Occipital lobe (tissue), 3 donors: ENCODE measurements at places on chromosomes 13 and 19. TPM values are rescaled to one million over a fixed set of nuclear protein-coding genes. Genes with fewer than 3 reads are reported as not detected.
A peak's percentile ranks its signal among the peaks of the same experiment; 100 is the strongest.

SHANK1 gene
- total RNA-seq: 15.9 TPM

- no peak for DNase-seq
Observed at GRCh38 chr13:106573284-106573846, 5.4 kb upstream of the ARGLU1 start.

DNA sequence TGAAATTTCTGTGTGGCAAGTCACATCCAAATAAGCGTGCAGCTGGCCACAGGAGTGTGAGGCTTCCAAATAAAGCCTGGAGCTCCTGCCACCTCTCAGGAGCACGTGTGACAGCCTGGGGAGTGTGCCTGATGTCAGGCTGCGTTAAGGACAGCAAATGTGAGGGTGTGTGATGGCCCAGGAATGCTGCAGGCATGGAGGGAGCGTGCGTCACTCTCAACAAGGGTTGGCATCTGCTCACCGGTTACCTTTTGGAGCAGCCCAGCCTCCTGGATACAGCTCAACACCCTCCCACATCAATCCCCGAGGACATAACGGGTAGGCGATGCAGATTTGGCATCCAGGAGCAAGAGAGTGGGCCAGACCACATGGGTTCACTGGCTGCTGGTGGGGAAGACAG lies 19.0 kb downstream of the NUMBL start:
- peak; percentile 80 for DNase-seq

GRCh38 chr13:20146381-20146780 lies 14.5 kb downstream of the GJA3 start:
- DNase-seq: no peak

KIR2DL4 gene
- not detected for total RNA-seq

GRCh38 chr19:39506944-39507714 lies 7.8 kb upstream of the SELENOV start:
- DNase-seq: peak; percentile 30

RFPL4AL1 gene
- total RNA-seq: not detected

DNA sequence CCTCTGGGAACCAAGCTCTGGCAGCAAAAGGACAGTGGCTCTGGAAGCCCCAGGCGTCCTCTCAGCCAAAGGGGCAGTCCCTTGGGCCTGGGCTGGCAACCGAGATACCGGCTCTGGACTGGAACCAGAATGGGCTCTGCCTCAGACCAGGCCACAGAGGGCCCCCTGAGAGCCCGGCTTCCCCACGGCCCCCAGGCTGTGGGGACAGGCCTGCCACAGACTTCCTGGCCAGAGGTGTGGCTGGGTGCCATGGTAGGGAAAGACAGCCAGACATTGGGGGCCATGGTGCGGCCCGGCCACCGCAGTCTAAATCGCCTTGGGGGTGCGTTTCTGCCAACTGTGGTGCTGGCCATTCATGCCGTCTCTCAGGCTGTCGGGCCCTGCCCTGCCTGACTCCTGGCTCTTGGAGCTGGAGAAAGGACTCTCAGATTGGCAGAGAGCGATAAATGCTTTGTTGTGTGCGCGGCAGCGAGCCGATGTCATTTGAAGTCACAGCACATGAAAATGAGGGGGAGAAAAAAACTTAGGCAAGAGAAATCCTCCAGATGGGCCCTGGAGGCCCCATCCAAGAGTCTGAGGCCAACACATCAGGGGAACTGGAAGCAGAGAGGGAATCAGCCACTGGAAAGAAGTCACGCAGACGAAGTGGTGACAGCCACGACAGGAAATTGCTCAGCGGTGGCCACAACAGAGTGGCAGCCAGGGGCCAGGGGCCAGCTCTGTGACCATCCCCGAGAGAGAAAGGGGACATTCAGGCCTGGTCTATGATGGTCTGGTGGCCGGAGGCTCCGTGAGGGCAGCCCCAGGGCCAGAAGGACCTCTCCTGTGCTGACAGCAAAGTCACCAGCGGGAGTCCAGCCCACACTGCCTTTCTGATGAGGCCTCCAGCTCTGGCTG lies 26.5 kb downstream of the SH3GL1 start:
- DNase-seq: peak; percentile 33

DACH1 gene
- 3.6 TPM for total RNA-seq

DNA sequence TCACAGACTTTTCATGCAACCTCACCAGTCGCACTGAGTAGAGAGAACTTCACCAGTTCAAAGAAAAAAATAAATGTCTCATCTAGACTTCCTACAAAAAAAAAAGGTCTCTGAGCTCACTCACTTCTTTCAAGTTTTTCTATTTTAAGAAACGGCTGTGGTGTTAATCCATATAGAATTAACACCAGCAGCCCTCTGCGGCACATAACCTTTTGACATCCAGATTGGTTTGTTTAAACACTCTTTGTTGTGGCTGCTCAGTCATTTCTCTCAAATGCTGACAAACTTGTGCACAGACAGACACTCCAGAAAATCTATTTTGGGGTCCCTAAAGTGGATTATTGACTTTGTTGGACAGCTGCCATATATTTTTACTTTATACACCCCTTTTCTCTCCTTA lies 874.9 kb downstream of the EFNB2 start:
- DNase-seq: no peak

FAM83E gene
- 0.47 TPM for total RNA-seq

- DNase-seq: no peak
Observed at GRCh38 chr19:16571283-16571682, 932 bp downstream of the SLC35E1 start.

DNA sequence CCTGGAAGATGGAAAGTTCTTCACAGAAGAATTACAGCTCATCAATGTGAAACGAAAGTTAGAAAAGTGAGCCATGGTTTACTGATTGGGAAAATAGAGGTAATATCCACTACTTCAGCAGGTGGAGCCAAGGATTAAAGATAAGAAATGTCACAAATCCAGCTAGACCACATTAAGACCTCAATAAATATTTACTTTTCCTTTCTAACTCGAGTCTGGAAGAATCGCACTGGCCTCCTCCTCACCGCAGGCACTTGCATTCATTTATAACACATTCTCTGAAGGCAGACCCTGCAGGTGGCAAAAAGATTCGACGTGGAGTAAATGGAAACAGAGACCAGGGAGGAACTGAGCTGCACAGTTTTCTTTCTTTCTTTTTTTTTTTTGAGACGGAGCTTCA lies 7.4 kb downstream of the SLC35E1 start:
- DNase-seq: no peak

GRCh38 chr13:97283888-97284287 lies 61.8 kb downstream of the MBNL2 start:
- no peak for DNase-seq

DNA sequence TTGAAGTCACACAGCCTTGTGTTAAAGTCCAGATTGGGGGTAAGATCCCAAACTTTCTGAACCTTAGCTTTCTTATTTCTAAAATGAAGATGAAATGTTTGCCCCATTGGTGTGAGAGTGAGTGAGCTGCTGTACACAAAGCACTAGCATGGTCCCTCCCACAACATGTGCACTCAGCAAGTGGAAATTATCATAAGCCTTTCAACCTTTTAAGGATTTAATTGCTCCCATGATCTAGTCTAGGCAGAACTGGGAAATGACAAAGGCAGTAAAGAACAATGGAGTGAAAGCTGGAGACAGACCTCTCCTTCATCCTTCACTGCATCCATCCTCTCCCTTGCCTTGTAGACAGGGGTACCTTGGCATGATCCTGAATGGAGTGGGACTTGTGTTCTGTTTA lies 76.0 kb upstream of the GPR12 start:
- no peak for DNase-seq

DNA sequence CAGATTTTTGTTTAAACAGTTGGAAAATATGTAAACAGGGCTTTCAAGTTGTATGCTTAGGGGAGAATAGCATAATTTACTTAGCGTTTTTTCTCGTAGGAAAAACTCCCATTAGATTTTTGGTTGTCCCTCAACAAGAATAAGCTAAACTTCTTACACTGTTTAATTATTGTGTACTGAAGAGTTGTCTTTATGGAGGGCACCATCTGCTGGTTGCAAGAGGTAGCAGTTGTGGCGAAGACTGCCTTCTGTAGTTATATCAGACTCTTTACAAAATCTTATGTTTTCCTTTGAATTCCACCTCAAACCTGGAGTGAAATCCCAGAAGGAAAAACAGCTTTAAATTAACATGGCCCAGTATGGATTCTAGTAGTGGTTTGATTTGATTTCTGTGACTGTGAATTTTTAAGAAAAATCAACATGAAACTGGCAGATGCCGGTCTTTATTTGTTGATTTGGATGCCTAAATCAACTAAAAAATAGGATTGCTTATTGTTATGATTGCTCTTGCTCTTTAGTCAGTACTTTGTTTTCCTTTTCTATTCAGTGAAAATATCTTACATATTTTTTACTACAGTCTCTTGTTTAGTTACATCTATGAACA lies 53.4 kb downstream of the PDS5B start:
- DNase-seq: peak; percentile 36

DNA sequence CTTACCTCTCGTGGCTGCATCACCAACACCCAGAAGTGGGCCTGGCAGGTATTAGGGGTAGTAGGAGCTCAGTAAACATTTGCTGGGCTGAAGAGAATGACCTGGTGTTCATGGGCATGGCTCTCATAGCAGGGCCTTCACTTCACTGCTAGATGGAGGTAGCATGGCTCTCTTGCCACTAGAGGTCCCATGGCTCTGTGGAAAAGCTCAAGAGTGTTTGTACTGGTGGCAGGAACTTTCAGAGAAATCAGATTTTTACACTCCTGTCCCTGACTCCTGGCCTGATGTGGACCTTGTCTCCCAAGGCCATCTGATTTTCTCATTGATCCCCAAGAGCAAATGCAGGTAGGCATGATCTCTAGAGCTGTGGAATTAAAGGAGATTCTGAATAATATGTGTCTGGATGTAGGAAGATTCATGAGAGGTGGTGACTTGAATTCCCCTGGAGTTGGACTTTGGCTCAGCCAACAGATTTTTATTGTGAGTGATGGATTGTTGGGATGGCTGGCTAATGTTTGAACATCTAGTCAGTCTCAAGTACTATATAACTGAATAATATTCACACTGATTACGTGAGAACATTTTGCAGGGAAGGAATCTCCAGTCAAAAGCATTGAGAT lies 5.7 kb downstream of the ZNF574 start:
- no peak for DNase-seq

ANGPTL8 gene
- total RNA-seq: not detected

ACP7 gene
- not detected for total RNA-seq

TYROBP gene
- 3.1 TPM for total RNA-seq
